D721Med (cell line): ENCODE measurements at places on chromosomes 16 and 17.

DNA sequence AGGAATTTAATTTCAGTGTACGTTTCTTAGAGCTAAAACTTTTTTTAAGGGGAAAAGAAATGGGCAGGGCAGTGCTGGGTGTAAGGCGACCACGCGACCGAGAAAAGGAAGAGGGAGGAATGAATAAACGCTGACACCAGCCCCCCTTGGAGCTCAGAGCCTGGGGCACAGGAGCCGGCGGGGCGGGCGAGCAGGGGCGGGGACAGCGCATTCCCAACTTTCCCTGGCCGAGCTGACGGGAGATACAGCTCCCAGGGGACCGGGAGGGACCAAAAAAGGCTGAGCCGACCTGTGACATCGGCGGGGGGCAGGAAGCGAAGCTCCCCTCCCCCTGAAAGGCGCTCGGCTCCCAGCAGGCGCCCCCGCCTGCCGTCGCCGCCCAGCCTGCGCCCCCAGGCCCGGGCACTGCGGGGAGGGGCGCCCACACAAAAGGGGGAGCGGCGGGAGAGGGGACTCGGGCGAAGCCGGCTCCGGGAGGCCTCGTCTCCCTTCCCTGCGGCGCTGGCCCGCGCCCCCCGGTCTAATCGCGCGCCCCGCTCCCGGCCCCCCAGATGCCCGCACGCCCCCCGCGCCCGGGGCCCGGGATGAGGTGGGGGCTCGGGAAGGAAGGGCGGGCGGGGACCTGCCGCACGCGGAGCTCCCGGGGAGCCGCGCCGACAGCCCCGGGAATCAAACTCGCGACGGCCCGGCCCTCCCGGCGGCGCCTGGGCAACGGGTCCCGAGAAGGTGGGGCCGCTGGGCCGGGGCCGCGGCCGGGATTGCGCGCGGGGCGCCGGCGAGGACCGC lies 622 bp downstream of the CUEDC1 start:
- DNase-seq: peak; percentile 67

GRCh38 chr17:64229815-64230728 lies 33.0 kb downstream of the TEX2 start:
- DNase-seq: no peak

DNA sequence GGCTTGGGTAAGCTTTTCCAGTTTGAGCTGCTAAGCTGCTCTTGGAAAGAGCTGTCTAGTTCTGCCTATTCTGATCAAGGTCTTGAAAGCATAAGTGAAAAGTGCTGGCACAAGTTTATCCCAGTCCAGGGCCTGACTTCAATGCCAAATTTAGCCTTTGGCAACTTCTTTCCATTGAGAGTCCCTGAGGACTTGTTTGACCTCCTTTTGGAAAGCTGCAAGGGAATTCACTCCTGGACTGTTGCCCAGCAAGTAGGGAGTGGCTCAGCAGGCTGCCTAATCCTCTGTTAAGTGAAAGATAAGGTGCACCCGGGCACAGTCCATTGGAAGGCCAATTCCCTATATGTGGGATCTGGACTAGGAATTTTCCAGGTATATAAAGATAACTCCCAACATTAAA lies 16.0 kb upstream of the TANC2 start:
- no peak for DNase-seq

DNA sequence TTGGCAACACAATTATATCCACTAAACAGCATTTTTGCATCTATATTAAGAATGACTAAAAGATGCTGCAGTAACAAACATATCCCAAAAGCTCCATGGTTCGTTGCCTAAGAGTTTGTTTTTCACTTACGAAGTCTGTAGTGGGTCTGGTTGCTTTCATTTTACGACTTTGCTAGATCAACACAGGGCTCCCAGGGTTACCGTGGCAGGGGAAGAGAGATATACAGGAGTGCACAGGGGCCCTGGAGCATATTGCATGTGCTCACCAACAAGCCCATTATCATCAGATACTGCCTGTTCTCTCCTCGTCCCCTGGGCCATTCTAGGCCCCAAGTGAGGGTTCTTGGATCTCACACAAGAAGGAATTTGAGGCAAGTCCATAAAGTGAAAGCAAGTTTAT lies 3.1 kb upstream of the MMP2 start:
- no peak for DNase-seq

GRCh38 chr16:23848958-23849357 lies 13.2 kb downstream of the PRKCB start:
- no peak for DNase-seq

- DNase-seq: no peak
These were observed 66.4 kb downstream of the CDK5R1 start for GRCh38 chr17:32553168-32553567.

DNA sequence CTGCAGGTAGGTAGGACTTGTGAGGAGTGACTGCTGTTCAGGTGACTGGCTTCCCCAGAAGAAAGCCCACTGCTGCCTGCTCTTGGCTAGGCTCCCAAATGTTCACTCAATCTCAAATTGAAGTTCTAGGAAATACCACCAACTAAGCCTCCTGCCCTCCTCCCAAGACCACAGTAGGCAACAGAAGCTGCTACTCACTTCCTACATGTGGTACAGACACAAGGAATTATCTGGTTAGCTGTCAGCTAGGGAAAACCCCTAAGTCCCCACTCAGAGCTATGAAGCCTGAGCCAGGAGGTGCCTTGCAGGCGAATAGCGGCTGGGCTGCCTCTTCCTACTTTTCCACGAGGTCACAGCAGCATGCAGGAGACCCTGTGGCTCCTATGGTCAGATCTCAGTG lies 4.9 kb downstream of the FBXO39 start:
- no peak for DNase-seq

DNA sequence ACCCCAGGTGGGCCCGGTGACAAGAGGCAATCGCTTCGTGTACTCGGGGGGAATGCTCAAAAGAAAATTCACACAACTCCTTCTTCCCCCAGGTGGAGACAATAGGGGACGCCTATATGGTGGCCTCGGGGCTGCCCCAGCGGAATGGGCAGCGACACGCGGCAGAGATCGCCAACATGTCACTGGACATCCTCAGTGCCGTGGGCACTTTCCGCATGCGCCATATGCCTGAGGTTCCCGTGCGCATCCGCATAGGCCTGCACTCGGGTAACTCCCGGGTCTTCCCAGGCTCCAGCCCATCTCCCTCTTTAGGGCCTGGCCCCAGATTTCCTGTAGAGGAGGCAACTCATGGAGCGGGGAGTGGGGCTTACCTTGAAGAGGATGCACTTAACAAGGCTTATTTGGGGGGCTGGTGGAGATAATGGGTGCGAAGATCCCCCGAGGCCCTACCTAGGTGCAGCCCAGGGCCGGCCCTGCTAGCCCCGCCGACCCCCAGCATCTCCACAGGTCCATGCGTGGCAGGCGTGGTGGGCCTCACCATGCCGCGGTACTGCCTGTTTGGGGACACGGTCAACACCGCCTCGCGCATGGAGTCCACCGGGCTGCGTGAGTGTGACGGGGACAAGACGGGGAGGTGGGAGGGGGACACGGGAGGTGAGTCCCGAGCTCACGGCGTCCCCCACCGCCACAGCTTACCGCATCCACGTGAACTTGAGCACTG lies 13.0 kb downstream of the GUCY2D start:
- DNase-seq: no peak

- no peak for DNase-seq
These were observed 5.8 kb downstream of the SEPHS2 start for GRCh38 chr16:30439720-30440348.

DNA sequence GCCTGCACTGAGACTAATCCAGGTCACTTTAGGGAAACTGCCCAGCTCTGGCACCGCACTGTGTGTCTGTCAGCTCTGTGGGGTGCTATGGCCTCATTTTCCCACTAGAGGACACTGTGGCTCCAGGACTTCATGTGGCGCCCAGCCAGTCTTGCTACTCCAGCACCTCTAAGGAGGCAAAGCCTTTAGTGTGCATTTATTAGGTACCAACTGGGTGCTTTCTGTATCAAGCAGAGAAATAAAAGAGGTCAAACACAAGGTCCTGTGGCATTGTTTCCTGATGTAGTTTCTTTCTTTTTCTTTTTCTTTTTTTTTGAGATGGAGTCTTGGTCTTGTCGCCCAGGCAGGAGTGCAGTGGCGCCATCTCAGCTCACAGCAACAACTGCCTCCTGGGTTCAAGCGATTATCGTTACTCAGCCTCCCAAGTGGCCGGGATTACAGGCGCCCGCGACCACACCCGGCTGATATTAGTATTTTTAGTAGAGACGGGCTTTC lies 12.5 kb upstream of the RHBDL3 start:
- no peak for DNase-seq

GRCh38 chr16:68393333-68393732 lies 55.0 kb downstream of the SMPD3 start:
- DNase-seq: no peak

DNA sequence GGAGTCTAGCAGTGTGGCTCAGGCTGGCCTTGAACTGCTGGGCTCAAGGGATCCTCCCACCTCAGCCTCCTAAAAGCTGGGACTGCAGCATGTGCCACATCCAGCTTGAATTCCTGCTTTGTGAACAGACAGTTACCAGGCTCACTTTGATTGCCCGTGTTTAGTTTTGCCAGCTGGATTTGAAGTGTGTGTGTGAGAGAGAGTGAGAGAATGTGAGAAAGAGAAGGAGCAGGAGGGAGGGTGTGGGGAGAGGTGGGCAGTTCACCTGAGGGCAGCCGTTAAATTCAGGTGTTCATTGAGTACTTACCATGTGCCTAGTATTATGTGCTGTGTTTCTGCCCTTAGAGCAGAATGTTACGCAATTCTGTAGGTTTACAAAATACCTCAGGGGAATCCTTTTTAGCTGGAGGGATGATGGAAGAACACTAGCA lies 4.7 kb downstream of the DUSP14 start:
- no peak for DNase-seq

DNA sequence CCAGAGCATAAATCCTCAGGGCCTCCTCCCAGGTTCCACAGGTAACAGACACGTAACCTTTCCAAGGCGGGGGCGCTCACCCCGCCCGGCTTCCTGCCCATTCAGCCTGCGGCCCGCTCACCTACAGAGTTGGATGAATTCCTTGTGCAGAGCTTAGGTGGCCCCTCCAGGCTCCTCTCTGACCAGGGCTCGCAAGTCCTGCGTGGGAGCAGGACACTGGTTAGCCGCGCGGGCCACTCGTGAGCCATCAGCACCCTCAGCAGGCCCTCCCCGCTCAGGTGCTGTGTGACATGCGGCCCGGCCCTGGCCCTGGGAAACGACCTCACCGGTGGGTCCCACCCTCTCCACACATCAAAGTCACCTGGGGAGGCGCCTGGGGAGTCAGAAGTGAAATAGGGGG lies 528 bp downstream of the TERB1 start:
- no peak for DNase-seq

- no peak for DNase-seq
These were observed 3.3 kb upstream of the VAC14 start for GRCh38 chr16:70804153-70804733.

- no peak for DNase-seq
These were observed 171.4 kb upstream of the DYNLRB2 start for GRCh38 chr16:80369138-80369958.

- DNase-seq: no peak
These were observed 106.0 kb downstream of the NTN1 start for GRCh38 chr17:9127340-9127739.

- no peak for DNase-seq
These were observed 70.1 kb downstream of the SNX29 start for GRCh38 chr16:12046651-12047050.

GRCh38 chr17:47821424-47822391 lies at the start of gene OSBPL7:
TSS of gene OSBPL7 (minus strand) at chr17:47821794. CDS start at chr17:47820278, 1,516 bp downstream.
- DNase-seq: peak; percentile 95

GRCh38 chr17:74957935-74958740 lies 14.4 kb downstream of the HID1 start:
- peak; percentile 85 for DNase-seq

DNA sequence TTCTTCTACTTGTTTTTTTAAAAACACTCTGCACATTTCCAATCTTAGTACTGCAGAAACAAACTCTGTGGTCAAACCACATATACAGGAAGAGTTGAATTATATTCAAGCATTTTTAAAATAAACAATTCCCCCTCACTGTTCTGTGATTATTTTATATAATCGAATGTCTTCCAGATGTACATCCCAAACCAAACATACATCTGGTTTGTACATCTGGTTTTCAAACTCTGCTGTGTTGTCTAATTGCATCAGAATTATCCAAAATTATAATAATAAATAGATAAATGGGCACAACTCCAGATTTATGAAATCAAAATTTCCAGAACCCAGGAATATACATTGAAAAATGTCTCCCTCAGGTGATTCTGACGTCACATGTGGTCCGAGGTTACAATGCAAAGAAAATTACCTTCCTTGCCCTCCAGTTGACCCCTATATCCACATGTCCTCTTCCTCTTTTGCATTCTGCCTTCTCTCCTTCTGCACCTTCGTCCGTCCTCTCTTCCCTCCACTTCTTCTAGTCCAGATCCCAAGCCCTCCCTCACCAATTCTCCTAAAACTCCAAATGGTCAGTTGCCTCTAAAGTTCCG lies 13.3 kb upstream of the CCDC144A start:
- DNase-seq: no peak

GRCh38 chr17:68511254-68511670 lies 968 bp upstream of the PRKAR1A start:
- no peak for DNase-seq

- no peak for DNase-seq
These were observed 28.0 kb upstream of the DDX52 start for GRCh38 chr17:37671028-37671823.

GRCh38 chr16:48366165-48367093 lies 18.8 kb downstream of the SIAH1 start:
- no peak for DNase-seq

DNA sequence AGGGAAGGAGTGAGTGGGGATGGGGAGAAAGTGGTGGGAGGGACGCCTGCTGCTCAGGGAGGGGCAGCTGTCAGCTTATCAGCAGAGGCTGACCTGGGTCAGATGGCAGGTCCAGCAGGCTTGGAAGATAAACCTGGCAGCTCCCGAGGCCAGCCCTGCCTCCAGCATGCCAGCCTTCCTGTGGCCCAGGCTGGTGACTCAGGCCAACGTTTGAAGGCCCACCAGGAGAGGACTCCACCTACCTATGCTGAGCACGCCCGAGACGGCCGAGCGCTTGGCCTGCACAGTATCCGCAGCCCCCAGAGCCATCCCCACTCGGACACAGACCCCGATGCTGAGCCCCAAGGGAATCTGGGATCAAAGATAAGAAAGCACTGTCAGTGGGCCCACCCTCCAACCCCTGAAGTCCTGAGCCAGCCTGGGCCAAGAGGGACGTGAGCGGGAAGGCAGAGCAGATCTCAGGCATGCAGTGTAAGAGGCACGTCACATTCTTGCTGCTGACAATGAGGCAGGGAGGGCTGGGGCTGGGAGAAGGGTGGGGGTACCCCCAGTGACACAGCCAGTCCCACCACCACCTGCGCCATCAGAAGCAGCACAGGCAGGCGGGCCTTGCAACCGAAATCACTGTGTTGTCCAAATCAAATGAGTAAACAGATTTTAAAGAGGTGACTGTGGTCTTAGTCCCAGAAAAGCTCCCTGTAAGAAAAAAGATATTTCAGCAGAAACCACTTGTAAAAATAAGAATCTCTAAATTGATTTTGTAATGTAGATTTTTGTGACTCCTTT lies 12.4 kb downstream of the SLC47A2 start:
- DNase-seq: no peak

DNA sequence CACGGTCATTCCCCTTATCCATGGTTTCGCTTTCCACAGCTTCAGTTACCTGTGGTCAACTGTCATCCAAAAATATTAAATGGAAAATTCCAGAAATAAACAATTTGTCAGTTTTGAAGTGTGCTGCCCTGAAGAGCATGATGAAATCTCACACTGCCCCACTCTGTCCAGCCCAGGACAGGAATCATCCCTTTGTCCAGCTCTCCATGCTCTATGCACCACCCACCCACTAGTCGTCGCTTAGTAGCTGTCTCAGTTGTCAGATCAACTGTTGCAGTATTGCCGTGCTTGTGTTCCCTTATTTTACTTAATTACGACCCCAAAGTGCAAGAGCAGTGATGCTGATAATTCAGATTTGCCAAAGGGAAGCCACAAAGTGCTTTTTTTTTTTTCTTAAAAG lies 10.3 kb downstream of the KRT9 start:
- DNase-seq: no peak

GRCh38 chr17:17289701-17290100 lies 8.7 kb upstream of the COPS3 start:
- DNase-seq: no peak
